ENCODE measurements at places on chromosomes 4 and X. TPM values are rescaled to one million over a fixed set of nuclear protein-coding genes. Genes with fewer than 3 reads are reported as not detected.

Gene KDR
- total RNA-seq, result 0.10 TPM

Gene IL1RAPL1
- not detected for total RNA-seq

Gene SLC25A53
- total RNA-seq, result 3.4 TPM

Gene F8
- 4.3 TPM for total RNA-seq

Gene CDS1
- total RNA-seq, result 0.48 TPM

Gene PRR32
- total RNA-seq, result not detected

Gene ZNF711
- total RNA-seq, result 0.74 TPM

Gene DUSP21
- not detected for total RNA-seq

Gene MAGEA8
- not detected for total RNA-seq

Gene HGFAC
- 0.07 TPM for total RNA-seq

Gene ADAMTS3
- not detected for total RNA-seq

Gene NPY2R
- total RNA-seq, result not detected

Gene ZMAT1
- 0.05 TPM for total RNA-seq

Gene DGAT2L6
- not detected for total RNA-seq

Gene NALF2
- 6.0 TPM for total RNA-seq

Gene PRDM8
- 0.27 TPM for total RNA-seq

Gene MSX1
- 4.8 TPM for total RNA-seq

Gene TDO2
- 0.38 TPM for total RNA-seq

All from A549 treated with GW870086 at 1 μM for 4 hours (cell line).